Stimulated activated CD4-positive, alpha-beta T cell treated with anti-CD3 and anti-CD28 coated beads, Interleukin-2, amount 100 ng/mL, for 48 hours (primary cell): ENCODE measurements at places on chromosomes 16 and 17.

GRCh38 chr17:28973425-28973824, 22.1 kb upstream of the PHF12 start:
- DNase-seq: no peak

- no peak for DNase-seq
Observed at GRCh38 chr16:11413907-11414595, 68.8 kb downstream of the RMI2 start.

- DNase-seq: no peak
Observed at GRCh38 chr17:37019117-37019740, 70.5 kb downstream of the AATF start.

- DNase-seq: no peak
Observed at GRCh38 chr16:15870011-15870410, 13.2 kb upstream of the MYH11 start.

GRCh38 chr17:4565209-4566141, 5.1 kb upstream of the GGT6 start:
- peak; percentile 39 for DNase-seq

DNA sequence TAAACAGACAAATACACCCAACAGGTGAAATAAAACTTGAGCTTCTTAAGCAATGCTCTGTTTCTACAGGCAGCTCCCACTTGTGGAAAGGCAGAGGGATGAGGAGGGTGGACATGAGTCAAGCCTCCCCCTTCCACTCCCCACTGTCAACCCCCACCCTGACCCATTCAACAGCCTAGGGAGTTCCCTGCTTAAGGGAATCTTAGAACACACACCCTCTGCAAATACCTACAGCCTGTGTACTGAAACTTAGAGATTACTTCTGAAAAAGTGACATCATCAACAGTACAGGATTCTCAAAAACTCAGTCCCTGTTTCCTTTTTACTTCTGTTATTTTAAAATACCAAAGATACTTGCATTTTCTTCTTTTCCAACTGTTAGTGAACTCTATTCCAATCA, 345.4 kb downstream of the SOX9 start:
- DNase-seq: no peak

DNA sequence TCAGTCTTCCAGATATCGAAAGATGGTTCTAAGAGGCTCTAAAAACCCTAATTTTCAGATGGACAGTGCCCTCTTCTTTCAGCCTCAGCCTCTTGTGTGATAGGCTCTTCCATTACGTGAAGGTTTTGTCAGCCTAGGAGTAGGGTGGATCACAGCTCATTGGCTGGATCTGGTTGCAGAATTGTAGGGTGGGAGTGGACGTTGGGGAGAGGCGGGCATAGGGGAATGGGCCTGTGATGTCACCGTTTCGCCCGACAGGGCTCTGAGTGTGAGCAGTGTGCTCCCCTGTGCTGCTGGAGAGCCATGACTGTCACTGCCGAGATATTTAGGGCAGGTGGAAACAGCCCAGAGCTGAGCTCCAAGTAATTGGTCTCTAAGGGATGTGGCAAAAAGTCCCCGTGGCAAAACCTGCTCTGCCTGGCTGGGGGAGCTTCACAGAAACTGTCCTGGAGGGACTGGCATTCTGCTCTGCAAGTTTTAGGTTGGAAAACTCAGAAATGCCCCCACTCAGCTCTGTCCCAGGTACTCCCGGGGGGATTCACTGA, 6.2 kb upstream of the WFIKKN1 start:
- DNase-seq: no peak

GRCh38 chr17:79646721-79647455, 36.0 kb upstream of the RBFOX3 start:
- DNase-seq: no peak

DNA sequence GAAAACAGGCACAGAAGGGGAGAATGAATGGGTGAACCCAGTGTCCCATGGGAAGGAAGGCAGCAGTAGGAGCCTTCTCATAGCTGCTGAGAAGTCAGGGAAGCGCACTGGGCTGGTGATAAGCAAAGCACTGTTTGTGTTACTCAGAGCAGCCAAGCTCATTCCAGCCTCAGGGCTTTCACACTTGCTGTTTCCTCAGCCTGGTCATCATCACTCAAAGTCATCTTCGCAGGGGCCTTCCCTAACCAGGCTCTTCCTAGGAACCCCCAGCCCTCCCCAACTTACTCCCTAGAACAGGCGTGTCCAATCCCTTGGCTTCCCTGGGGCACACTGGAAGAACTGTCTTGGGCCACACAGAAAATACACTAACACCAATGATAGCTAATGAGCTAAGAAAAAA, 32.1 kb upstream of the LONP2 start:
- no peak for DNase-seq

GRCh38 chr17:61018938-61019337, 341.3 kb downstream of the BCAS3 start:
- DNase-seq: no peak

DNA sequence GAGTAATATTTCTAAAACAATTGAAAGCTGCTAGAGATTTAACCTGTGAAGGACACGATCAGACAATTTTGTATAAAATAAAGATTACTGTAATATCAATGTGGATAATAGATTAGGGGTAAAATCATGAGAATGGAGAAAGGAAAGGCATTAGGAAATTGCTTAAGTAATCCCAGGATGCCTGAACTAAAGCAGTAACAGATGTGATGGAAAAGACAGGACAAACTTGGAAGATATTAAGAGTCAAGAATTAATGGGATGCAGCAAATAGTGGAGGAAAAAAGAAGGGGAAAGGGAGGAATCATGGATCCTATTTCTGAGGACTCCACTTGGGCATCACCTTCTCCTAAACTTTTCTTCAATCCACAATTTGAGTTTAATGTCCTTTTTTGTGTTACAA, 437.1 kb upstream of the PMFBP1 start:
- DNase-seq: no peak

- no peak for DNase-seq
Observed at GRCh38 chr17:38395090-38395489, 33.2 kb upstream of the ARHGAP23 start.

GRCh38 chr17:67633751-67634211, 84.0 kb upstream of the NOL11 start:
- no peak for DNase-seq

DNA sequence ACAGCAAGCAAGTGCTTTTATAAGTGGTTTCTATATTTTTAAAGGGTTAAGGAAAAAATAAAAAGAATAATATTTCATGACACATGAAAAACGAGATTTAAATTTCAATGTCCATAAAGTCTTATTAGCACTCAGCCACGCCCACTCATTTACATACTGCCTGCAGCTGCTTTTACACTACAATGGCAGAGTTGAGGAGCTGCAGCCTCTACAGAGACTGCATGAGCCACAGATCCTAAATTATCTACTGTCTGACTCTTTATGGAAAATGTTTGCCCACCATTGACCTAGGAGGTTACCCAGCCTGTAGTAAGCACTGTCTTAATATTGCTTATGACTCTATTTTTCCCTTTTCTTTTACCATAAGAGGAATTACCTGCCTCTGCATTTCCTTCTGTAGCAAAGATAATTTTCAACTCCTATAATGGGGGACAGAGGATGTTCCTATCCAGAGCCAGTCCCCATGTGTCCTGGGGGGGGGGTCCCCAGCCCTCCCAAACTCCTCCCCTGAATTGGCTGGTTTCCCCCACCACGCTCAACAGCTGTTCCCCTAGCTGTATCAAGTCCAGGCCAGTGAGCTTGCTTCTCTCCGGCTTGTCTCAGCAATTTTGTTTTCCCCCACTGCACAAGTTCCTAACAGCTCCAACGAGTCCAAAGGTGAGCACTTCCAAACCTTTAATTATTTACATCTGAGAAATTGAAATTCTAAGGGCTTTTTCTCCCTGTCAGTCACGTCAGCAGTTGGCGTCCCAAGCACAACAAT, 139.4 kb upstream of the ERCC4 start:
- no peak for DNase-seq

DNA sequence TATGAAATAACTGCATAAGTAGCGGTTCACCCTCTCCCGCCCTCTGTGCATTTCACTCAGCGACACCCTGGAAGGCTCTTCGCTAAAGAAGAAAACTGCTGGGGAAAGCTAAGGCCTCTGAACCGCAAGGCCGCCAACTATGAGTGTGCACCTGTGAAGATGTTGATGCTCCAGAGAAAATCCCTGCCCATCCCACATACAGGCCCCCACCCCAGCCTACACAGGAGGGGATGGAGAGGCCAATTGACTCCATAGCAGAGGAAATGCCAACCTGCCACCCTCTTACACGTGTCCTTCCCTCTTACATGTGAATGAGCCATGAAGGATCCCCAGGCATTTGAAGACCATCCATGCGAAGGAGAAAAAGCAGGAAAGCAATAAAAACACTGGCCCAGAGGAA, 104.8 kb downstream of the MGAT5B start:
- DNase-seq: no peak

DNA sequence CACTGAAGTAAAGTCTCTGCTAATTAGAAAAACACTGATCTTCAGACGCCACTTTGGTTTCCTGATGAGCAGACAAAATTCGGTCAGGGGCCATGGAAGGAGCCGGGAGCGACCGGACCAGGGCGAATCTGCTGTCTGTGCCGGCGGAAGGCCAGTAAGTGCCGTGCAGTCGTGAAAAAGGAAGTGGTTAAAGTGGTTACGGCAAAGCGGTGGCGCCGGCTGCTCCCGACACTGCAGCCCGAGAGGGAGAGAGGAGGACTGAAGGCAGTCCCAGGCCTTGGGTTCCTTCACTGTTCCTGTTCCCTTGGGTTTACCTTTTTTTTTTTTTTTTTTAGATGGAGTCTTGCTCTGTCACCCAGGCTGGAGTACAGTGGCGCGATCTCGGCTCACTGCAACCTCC, 17.3 kb upstream of the HEXD start:
- DNase-seq: peak; percentile 20

DNA sequence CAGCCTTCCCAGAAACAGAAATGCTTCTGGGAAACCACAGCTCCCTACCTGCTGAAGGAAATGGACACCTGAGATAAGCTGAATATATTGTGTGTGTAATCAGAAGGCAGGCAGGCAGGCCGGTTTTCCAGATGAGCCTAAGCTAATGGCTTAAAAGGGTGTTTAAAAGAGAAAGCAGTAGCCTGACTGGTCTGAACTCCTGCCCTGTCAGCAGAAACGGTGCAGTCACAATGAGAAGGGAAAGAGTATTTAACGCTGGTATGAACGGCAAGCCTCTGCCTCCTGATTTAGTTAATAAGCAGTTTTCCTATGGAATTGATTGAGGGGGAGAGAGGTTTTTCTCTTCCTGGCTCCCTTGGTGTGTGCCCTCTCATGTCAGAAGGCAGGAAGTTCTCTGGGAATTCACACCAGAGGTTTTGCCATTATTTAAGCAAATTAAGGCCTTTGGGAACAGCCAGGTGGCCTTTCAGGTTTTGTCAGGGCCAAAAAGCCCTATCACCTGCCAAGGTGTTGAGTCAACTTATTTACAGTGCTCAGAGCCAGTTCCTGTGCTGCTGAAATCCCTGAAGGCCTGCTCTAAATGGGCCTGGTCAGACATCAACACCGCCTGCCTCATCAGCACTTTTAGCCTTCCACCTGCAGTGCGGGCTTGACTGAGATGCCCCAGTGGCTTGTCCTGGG, 41.6 kb downstream of the CDH1 start:
- no peak for DNase-seq

- DNase-seq: no peak
Observed at GRCh38 chr17:11467639-11468038, 130.6 kb upstream of the DNAH9 start.

DNA sequence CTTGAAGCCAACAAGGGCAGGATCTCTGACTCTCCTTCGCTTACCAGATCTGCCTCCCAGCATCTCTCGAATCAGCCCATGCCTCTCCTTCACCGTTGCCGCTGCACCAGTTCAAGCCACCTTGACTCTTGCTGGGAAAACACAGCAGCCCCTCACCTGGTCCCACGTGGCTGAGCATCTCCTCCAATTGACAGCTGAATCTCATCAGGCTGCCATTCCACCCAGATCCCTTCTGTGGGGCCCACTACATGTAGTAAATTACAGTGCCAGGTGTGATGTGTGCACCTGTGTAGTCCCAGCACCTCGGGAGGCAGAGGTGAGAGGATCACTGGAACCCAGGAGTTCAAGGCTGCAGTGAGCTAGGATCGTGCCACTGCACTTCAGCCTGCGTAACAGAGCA, 37.8 kb upstream of the C16orf78 start:
- DNase-seq: no peak

DNA sequence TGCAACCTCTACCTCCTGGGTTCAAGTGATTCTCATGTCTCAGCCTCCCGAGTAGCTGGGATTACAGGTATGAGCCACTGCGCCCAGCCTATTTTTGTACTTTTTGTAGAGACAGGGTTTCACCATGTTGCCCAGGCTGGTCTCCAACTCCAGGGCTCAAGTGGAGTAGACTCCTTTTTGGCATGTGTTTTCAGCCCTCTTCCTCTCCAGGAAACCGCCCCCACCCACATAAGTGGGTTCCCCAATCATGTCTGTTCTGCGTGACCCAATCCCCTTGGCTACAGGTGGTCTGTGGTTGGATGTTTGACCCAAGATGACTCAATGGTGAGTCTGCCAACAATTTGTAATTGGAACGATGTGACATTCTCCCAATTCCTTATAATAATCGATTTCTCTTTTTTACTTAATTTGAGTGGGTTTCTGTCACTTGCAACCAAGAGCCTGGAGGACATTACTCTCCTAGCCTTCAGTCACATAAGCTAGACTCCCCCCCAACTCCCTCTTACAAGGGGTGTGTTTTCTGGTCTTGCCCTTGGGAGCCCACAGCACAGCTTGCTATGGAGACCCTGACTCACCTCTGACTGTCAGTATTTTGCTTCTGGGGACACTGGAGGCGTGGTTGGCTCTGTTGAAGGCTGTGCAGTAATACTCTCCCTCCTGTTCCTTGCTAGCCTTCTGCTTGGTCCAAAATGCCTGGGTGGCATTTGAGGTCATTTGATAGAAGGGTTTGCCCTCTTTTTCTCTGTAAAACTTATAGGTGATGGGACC, 34.9 kb downstream of the PECAM1 start:
- DNase-seq: no peak
